ENCODE measurements at places on chromosomes 7 and 10. TPM values are rescaled to one million over a fixed set of nuclear protein-coding genes. Genes with fewer than 3 reads are reported as not detected.

The DGKI gene
- total RNA-seq: 1.8 TPM

The CDHR1 gene
- total RNA-seq: 1.6 TPM

The CPXM2 gene
- total RNA-seq: not detected

The PKD2L1 gene
- not detected for total RNA-seq

GRCh38 chr7:50709151-50709550, 73.5 kb downstream of the GRB10 start:
- H3K27me3 ChIP-seq: peaks cover 7% of the 10 kb centered on the region
- no peak for DNase-seq
- no peak overlapping the region for H3K4me3 ChIP-seq
- H3K36me3 ChIP-seq: no peaks in the 10 kb centered on the region
- peaks cover 2% of the 10 kb centered on the region for H3K4me1 ChIP-seq

GRCh38 chr10:6476989-6477388, 103.1 kb downstream of the PRKCQ start:
- H3K36me3 ChIP-seq: peaks cover 57% of the 10 kb centered on the region
- no peak for DNase-seq
- no peak overlapping the region for H3K27ac ChIP-seq
- peaks cover 44% of the 10 kb centered on the region for H3K4me1 ChIP-seq

DNA sequence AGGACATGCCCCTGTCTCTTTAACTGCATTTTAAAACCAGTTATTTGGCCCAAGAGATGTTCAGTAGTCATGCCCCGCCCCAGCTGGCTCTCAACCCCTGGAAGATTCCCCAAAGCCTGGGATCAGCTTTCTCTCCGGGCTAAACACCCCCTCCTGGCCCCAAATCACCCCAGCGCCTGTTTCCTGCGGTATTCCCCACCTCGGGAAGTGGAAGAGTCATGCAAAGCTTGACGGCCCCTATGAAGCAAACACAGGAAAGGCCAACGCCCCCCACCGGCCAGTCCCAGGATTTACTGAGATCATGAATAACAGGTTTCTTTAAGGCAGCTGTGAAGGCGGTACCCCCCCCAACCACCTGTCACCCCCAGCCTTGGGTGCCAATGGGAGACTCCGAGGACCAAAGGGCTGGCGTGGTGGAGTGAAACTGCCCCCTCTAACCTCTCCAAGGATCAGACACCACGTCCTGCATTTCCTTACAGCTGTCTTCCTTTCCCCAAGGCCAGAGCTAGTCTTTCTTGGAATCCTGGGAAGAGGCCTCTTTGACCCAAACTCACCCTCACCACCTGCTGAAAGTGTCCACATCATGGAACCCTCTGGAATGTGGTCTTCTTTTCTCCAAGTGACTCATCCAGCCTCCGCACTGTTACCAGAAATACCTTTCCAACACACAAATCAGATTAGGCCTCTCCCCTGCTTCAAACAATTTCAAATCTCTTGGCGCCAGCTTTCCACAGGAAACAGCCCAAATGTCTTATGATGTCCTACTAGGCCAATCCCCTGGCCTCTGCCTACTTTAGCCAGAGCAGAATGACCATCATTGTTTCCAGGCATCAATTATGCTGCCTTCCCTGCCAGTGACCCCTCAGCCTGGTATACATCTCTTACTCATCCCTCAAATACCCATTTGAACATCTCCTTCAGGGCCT, 301.5 kb downstream of the ZEB1 start:
- no peak overlapping the region for H3K27ac ChIP-seq
- H3K4me1 ChIP-seq: no peaks in the 10 kb centered on the region
- H3K36me3 ChIP-seq: no peaks in the 10 kb centered on the region
- H3K4me3 ChIP-seq: no peak overlapping the region
- H3K27me3 ChIP-seq: no peaks in the 10 kb centered on the region

DNA sequence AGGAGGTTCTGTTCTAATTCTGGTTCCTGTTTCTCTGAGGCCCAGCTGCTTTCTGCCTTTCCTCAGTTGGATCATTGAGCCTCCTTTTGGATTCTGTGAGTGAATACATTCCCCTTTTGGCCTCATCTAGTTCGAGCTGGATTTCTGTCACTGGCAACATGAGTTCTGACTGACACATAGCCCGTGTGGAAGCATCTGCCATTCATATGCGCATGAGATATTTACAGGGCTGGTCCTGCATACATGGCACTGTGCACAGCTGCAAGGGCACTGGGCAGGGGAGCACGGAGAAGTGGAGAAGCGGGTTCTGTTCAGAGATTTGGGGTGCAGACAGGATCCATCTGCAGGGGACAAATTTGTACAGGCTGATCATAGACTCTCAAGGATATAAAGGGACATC, 352.8 kb downstream of the RPS24 start:
- no peaks in the 10 kb centered on the region for H3K27me3 ChIP-seq
- H3K4me3 ChIP-seq: no peak overlapping the region
- no peak for DNase-seq
- H3K27ac ChIP-seq: no peak overlapping the region
- H3K36me3 ChIP-seq: no peaks in the 10 kb centered on the region
- H3K4me1 ChIP-seq: no peaks in the 10 kb centered on the region

DNA sequence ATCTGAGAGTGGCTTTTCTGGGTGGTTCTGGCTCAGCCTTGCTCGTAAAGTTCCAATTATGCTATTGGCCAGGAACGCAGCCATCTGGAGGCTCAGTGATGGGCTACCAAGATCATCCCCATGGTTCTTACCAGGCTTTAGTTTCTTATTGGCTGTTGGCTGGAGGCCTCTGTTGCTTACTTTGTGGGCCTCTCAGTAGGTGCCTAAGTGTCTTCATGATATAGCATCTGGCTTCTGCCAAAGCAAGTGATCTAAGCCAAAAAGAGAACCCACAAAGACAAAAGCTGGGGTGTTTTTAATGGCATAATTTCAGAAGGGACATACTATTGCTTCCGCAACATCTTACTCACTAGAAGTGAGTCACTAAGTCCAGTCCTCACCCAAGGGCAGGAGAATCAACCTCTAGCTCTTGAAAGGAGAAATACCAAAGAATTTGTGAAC, 132.0 kb upstream of the MDFIC start:
- no peak overlapping the region for H3K27ac ChIP-seq
- H3K4me1 ChIP-seq: peaks cover 19% of the 10 kb centered on the region
- no peak overlapping the region for H3K4me3 ChIP-seq
- peaks cover 16% of the 10 kb centered on the region for H3K27me3 ChIP-seq

DNA sequence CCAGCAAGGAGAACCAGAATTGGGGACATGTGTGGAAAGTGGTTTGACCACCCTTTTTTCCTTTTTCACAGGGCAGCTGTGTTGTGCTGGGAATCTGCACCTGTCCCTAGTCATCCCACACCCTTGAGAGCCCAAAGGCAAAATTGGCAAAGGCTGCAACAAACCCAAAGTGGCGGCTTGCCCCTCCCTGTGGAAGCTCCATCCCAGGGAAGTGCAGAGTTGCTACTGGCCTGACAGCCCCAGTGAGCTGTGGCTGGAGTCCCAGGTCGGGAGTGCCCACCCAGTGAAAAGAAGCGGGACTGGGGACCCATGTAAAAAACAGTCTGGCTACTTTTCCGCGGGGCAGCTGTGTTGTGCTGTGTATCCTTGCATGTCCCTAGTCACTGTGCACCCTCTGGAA, 109.1 kb upstream of the GRM3 start:
- no peak for DNase-seq
- no peak overlapping the region for H3K4me3 ChIP-seq
- H3K27ac ChIP-seq: no peak overlapping the region
- no peaks in the 10 kb centered on the region for H3K27me3 ChIP-seq
- H3K4me1 ChIP-seq: no peaks in the 10 kb centered on the region
- H3K36me3 ChIP-seq: no peaks in the 10 kb centered on the region

GRCh38 chr10:7048061-7048460, 362.8 kb downstream of the SFMBT2 start:
- H3K27ac ChIP-seq: no peak overlapping the region
- H3K27me3 ChIP-seq: no peaks in the 10 kb centered on the region
- H3K4me3 ChIP-seq: no peak overlapping the region
- DNase-seq: no peak
